MV-4-11 (cell line): ENCODE measurements at places on chromosomes 1 and 21.

- peak; percentile 26 for DNase-seq
Measured at GRCh38 chr1:10957133-10957532, 55.3 kb upstream of the TARDBP start.

- peak; percentile 90 for DNase-seq
Measured at GRCh38 chr1:33327587-33328325, 6.9 kb upstream of the A3GALT2 start.

GRCh38 chr1:195188821-195189220 is 1419.4 kb downstream of the KCNT2 start:
- no peak for DNase-seq

DNA sequence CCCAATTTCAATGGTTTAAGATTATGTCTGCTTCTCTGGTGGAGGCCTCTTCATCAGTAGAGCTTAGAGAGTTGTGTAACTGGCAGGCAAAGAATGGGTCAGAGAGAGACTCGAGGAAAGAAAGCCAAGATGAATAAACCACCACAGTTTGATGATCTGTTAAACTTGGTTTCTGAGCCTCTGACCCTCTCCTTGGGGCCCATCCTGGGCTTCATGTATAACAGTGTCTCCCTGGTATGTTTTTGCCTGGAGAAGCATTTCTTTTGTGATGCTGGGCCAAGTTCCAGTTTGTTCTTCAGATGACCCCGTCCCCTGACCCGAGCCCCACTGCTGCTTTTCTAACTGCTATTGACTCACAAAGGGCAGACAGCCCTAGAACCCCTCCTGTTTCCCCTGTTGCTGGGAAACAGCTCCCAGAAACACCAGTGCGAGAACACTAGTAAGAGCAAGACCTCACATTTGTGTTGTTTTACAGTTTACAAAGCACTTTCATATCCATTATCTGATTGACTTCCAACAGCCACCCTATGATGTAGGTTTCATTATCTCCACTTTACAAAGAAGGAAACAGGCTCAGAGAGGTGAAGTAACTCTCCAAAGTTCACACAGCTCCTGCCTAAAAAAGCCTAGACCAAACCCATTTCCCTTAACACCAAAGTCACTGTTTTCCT is 9.0 kb downstream of the CD2 start:
- peak; percentile 2 for DNase-seq

GRCh38 chr1:4768553-4768952 is 114.1 kb downstream of the AJAP1 start:
- DNase-seq, result no peak

DNA sequence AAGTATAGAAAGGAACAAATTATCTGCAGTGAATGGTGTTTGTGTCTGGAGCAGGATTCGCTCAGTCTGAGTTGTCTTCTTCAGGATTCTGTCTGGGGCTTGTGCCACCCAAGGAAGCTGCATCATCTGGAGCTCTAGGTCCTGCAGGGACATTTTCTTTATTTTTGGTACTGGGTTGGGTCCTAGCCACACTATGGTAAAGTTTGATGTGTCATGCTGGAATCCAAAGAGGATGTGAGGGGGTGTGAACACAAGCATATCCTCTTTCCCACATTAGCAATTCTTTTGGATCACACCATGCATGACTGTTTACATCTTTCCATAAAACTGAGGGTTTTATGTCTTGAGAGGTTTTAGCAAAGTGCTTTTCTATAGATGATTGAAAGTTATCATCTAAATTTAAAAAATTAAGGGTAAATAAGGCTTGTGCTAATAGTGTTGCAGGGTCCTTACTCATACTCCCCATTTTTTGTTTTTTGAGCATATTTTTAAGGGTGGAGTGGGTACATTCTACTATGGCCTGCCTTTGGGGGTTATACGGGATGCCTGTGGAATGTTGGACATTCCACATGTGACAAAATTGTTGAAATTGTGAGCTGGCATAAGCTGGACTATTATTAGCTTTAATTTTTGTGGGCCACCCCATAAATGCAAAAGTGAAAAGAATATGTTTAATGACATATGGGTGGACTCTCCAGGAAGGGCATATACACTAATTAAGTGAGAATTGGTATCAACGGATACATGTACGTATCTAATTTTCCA is 152.0 kb upstream of the HMCN1 start:
- DNase-seq, result no peak

DNA sequence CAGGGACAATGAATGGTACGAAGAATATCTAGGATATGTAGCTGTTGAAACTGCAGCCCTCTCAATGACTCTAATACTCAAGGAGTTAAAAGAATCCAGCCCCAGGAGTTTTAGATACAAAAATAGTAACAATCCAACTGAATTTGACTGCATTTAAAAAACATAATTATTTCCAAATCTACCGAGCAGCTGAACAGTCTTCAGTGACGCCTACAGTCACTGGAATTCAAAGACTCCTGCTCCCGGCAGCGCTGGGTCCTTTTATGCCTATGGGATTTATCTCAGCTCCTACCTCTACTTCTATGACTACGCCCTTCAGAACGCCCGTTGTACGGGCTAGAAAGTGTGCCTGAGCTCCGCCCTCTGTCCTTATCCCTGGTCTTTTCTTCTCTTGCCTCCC is 55.7 kb downstream of the WARS2 start:
- no peak for DNase-seq

DNA sequence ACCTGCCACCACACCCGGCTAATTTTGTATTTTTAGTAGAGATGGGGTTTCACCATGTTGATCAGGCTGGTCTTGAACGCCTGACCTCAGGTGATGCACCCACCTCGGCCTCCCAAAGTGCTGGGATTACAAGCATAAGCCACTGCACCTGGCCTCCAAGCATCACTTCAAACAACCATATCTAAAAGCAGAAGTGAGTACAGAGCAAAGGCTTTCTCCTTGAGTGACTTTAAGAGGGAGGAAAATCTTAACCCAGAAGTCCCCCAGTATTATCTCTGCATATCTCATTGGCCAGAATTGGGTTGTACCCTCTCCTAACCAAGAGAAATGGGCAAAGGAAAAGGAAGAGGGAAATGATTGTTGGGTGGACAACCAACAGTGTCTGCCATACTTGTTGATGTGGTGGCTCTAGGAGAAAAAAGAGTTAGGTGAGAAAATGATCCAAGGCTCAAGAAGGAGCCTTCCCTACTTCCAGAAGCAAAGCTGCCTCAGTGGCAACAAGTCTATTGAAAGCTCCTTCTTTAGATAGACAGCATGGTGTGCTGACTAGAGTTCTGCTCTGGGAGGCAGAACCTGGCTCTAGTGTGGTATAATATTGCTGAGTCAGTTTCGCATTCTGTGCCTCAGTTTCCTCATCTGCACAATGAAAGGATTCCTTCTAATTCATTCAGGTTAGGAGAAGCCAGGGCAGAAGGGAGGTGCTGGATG is 16.8 kb upstream of the FOXE3 start:
- DNase-seq, result peak; percentile 6

DNA sequence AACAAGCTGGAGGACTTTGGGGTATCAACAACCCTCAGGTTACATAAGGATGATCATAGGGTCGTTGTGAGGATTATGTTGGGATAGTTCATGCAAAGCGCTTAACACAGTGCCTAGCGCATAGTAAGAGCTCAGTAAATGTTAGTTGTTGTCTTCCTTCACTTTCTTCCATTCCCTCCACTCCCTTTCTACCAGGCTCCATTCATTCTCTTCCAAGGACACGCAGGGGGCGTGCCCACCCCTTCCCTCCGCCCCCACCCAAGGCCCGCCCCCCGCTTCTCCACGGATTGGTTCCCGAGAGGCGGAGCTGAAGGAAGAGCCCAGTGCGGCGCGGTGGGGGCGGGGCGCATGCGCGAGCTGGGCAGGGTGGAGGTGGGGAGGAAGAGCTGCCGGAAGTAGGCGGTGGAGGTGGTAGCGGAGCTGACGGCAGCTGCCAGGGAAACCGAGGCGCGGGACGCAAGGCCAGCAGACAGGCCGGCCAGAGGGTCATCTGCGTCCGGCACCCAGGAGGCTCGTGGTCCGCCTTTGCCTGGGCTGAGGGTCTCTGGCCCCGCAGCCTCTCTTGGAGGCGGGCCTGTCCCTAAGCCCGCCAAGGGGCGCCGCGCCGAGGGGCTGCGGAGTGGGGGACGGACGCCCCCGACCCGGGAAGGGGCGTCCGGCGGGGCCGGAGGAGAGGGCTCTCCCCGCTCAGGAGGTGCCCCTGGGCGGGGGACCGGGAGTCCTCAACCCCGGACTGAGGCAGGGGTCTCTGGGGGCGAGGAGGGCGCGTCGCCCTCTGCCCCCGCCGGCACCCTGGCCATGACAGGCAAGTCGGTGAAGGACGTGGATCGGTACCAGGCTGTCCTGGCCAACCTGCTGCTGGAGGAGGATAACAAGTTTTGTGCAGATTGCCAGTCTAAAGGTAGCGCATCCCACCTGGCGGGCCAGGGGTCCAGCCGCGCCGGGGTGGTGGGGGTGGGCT is at the start of gene SMAP2:
Gene SMAP2, plus strand, starts transcription at position 405 of the 961 bp plus-strand sequence. Its CDS starts 394 bp downstream, at position 799.
- DNase-seq, result peak; percentile 87

GRCh38 chr1:177975588-177976495 is 6.0 kb upstream of the SEC16B start:
- no peak for DNase-seq

DNA sequence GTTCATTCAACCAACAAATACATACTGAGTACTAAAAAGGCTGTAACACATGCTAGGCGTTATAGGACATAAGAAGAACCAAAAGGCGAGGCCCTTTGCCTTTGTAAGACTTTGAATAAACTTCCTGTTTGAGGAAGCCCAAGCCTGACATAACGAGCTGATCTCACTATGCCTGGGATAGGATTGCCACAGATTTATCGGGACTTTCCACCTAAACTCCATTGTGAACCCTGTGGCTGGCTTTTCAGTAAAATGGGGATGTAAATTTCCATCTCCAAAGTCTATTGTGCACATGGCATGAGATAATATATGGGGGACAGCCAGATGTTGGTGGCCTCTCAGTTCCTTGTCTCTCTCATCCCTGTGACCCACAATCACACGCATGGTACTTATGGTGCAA is 41.9 kb downstream of the LMO4 start:
- no peak for DNase-seq

DNA sequence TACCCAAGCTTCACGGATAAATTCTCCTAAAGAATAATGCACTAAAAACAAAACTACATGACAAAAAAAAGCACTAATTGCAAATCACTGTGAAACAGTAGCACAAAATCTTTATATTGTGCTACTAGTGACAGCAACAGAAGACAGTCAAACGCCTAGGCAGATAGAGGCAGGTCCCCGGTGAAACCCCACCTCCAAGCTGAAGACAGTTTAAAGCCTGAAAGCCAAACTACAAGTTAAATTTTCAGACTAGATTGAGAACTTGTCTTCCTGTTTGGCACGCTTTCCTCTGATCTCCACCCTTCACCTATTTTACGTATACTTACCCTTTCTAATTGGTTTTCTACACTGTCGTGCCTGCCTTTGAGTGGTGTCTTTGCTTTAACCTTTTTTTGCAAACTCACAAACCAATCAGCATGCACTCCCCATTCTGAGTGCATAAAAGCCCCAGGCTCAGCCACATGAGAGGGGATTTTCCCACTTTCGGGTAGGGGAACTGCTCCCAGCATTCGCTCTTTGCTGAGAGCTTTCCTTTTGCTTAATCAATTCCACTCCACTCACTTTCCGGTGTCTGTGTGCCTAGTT is 3.6 kb upstream of the BACH1 start:
- DNase-seq, result no peak

DNA sequence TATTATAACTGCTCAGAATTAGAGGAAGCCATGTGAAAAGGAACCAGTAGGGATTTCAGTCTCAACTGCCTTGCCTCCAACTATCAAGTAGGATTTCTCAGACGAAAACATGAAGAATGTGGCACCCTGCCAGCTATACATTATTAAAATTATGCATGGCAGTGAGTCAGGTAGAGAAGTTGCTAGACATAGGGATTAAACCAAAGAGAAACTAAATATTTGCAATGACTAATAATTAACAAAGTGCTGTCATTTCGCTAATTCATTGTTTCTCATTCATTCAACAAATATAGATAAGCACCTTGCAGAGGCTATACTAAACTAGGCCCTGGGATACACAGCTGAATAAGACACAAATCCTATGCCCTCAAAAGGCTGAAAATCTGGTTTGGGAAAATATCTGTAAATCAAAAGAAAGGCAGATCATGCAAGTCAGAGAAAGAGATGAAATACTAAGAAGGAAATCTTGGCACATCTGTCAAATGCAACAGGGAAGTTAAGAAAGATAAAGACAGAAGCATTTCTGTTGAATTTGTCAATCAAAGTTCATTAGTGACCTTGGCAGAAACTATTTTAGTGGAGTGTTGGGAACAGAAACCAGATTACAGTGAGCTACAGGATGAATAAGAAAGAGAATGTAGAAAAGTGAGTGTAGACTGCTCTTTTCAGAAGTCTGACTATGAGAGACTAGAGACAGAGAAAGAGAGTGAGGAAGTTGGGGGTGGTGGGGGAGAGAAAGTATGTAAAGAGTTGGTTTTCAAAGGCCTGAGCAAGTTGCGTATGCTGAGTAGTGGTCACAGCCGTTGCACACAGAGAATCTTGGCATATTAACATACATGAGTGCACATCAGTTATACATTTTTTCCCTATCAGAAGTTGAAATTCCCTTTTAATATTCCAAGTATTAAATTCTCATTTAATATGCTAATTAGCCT is 14.7 kb upstream of the NBPF11 start:
- DNase-seq, result no peak

GRCh38 chr1:6771441-6771769 is 13.8 kb upstream of the CAMTA1 start:
- DNase-seq, result no peak

DNA sequence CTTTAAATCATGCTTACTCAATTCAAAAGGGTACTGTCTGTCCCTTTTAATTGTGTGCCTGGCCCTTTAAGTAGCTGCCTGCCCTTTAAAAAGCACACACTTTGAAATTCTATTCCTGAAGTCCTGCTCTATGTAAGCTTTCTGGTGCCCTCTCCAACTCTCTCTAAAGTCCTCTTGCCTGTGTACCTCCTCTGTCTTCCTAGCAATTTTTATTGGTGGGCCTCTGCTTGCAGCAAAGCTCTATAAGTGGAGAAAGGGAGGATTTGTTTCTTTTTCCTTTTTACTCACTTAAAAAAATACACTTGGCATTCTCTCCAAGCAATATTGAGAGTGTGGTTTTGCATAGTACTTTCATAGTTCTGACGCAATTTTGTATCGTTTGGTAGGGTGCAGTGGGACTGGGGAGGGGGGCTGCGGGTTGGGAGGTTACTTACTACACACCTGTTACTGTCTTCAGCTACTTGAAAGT is 135.4 kb downstream of the LMO4 start:
- DNase-seq, result no peak

DNA sequence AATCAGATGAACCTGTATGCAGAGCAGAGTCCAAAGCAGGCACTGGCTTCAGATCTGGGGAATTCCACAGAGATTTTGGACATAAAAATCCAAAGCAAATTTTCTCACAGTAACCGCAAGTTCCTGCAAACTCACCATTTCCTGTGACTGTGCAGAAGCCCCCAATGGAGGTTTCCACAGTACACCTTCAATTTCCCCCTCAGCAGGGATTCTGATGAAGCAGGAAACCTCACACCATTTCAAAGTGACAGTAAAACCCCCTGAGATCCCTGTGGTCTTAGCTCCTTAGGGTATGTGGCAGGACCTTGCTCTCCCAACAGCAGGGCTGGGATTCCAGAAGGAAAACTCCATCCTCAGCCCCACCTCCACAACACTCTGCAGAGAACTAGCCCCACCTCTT is 6.0 kb upstream of the TGFBR3 start:
- no peak for DNase-seq

GRCh38 chr1:65231718-65232330 is 77.5 kb upstream of the DNAJC6 start:
- no peak for DNase-seq
